Stimulated activated CD8-positive, alpha-beta memory T cell treated with anti-CD3 and anti-CD28 coated beads, Interleukin-15, amount 100 ng/mL, for 24 hours (primary cell): ENCODE measurements at places on chromosomes 11 and 22.

GRCh38 chr11:73335204-73335923, 27.3 kb downstream of the ARHGEF17 start:
- peak; percentile 64 for DNase-seq

GRCh38 chr11:19874266-19874665, 161.6 kb downstream of the NAV2 start:
- DNase-seq, result no peak

DNA sequence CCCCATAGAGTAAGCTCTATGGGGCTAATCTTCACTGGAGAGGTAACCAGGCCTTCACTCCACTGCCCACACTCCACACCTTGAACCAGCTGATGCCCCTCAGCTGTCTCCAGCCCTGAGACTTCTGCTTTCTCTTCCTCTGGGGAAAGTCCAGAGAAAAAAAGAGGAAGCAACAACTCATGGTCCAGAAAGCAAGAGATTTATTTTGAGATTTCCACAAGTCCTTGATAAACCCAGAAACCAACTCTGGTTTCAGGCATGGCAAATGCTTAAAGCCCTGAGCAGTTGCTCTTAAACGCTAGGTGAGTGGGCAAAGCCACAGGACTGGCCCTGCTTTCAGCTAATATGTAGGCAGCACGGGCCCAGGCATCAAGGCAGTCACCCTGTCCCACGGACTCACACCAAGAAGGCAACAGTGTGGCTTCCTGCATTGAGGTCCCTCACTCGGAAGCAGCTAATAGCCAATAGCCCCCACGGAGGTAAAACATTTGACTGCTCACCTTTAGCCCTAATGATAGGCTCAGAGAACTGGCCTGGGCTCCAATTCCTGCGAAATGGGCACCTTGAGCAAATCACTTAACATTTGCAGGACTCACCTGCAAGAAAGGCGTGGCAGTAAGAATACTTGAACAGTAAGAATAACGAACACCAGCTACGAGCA, 4.3 kb downstream of the CYB561A3 start:
- DNase-seq, result no peak

DNA sequence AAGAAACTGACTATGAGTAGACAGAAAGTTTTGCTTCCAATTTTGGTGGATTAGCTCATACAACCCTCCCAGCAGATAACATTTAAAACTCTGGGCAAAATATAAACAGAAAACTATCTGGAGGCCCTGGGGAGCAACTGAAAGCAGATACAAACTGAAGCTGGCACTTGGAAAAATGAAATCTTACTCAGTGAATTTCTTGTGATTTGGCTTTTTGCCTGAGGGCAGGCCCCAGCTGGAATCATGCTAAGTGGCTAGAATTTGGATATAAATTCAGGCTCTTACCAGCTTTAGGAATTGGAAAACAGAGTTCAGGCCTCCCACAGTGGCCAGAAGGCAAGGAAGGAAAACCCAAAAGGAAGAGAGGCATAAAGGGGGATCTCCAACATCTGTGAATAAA, 85.8 kb downstream of the EFCAB6 start:
- DNase-seq, result no peak

DNA sequence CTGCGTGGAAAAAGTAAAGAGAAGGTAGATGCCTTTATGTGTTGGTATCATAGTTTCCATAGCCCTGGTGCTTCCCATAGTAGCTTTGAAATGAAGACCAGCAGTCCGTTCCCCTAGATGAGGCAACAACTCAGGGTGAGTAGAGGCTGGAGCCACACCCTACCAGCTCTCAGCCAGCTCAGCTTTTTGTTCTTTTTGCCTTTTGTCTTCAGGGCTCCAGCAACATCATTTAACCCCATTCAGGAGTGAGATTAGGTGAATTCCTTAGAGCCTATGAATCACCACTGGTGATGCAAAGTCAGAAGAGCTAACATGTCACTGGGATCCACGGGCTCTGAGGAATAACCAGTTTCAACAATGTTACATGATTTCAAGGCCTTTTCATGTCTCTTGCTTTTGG, 14.0 kb upstream of the SESN3 start:
- DNase-seq, result no peak
